Coronary artery (tissue), 2 donors: ENCODE measurements at places on chromosomes 6 and 20.

- DNase-seq = no peak
Measured at GRCh38 chr20:57946559-57947315, 236.9 kb upstream of the PMEPA1 start.

- no peak for DNase-seq
Measured at GRCh38 chr20:37821696-37822095, 81.2 kb upstream of the VSTM2L start.

GRCh38 chr20:9839626-9840025, 750 bp upstream of the PAK5 start:
- no peak for DNase-seq

GRCh38 chr6:106426250-106426970, 65.9 kb downstream of the CRYBG1 start:
- no peak for DNase-seq

DNA sequence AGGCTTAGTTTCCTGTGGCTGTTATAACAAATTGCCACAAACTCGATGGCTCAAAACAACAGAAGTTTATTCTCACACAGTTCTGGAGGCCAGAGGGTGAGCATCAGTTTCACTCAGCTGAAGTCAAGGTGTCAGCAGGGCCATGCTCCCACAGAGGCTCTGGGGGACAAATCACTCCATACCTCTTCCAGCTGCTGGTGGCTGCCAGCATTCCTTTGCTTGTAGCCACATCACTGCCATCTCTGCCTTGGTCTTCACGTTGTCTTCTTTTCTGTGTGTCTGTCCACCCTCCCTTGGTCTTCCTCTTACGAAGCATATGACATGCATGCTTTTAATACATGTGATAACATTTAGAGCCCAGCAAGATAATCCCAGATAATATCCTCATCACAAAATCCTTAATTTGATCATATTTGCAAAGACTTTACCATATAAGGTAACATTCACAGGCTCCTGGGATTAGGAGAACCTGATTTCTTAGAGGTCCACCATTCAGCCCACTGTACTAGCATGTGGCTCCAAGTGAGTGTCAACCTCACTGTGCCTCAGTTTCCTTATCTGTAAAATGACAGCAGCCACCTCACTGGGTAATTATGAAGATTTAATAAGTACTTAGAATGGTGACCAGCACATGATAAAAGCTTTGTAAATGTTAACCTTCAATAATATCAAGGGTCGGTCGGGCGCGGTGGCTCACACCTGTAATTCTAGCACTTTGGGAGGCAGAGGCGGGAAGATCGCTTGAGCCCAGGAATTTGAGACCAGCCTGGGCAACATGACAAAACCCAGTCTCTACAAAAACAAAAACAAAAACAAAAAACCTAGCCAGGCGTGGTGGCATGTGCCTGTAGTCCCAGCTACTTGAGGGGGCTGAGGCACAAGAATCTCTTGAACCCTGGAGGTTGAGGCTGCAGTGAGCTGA, 14.7 kb upstream of the PTGIS start:
- no peak for DNase-seq
